ENCODE measurements at places on chromosomes 12 and 14.

DNA sequence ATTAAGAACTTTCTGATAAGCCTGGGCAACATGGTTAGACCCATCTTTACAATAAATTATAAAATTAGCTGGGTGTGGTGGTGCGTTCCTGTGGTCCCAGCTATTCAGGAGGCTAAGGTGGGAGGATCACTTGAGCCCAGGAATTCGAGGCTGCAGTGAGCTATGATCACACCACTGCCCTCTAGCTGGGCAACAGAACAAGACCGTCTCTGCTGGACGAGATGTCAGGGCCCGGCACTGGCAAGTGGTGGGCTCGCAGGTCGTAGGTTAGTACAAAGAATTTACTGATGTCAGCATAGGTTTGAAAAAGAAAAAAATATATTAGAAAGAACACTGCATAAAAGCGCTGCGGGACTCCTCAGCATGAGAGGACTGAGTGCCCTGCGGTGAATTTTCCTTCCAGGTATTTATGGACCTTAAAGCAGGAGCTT, 15.7 kb upstream of the VSIG10 start:
- no peak for DNase-seq

- DNase-seq: no peak
Measured at GRCh38 chr12:19154686-19155085, 25.2 kb downstream of the PLEKHA5 start.

DNA sequence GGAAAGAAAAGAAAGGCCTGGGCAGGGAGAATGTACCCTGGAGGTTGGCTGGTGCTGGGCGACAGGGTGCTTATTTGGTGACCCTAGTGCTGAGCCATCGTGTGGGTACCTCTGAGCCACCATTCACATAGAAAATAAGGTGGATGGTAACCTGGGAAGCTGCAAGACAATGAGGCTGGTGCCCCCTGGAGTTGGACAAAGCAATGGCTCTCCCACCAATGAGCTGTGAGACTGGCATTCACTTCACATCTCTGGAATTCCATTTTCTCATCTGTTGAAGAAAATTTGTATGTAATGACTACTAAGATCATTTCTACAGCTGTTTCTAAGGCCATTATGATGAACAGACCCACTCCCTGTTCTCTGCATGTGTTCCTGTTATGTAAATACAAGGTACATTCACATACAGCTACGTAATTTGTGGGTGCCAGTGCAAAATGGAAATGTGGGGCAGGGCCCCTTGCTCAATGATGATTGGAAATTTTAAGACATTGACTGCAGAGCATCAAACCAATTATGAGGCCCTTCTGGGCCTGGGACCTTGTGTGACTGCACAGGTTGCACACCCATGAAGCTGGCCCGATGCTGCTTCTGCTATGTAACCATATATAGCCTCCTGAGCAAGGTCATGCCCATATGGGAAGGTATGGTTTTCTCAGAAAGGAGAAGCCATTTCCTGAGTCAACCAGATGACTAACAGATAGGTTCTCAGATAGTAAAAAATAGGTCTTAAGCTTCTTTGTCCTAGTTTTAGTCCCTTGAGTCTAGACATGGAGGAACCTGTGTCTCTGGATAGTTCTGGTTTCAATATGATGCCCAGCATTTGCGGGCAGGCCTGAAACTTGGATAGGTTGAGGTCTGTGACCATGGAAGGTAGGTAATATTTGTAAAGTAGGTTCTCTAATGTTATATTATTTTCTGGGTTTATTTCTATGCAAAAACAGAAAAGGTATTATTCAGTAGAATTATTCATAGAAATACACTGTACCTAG, 63.4 kb upstream of the IGF1 start:
- no peak for DNase-seq

- DNase-seq: no peak
Measured at GRCh38 chr12:56126732-56127239, 1.3 kb upstream of the ESYT1 start.

DNA sequence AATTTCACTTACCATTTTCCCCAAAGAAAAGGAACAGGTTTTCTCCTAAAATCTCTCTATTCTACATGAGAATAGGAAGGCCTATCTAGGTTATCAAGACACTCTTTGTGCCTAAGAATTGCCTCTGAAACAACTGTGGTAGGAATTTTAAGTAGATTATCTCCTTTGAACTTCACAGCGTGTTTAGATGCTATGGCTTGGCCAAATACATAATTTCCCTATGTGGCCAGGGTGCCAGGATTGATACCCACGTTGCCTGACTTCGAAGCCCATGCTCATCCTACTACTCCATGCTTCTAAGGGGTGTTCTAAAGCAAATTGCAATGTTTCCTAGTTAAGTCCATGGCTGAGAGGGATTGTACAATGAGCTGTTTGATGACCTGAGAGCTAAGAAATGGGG, 241.5 kb upstream of the FBXO33 start:
- DNase-seq: no peak

GRCh38 chr14:27372771-27373170, 774.9 kb upstream of the NOVA1 start:
- DNase-seq: no peak

DNA sequence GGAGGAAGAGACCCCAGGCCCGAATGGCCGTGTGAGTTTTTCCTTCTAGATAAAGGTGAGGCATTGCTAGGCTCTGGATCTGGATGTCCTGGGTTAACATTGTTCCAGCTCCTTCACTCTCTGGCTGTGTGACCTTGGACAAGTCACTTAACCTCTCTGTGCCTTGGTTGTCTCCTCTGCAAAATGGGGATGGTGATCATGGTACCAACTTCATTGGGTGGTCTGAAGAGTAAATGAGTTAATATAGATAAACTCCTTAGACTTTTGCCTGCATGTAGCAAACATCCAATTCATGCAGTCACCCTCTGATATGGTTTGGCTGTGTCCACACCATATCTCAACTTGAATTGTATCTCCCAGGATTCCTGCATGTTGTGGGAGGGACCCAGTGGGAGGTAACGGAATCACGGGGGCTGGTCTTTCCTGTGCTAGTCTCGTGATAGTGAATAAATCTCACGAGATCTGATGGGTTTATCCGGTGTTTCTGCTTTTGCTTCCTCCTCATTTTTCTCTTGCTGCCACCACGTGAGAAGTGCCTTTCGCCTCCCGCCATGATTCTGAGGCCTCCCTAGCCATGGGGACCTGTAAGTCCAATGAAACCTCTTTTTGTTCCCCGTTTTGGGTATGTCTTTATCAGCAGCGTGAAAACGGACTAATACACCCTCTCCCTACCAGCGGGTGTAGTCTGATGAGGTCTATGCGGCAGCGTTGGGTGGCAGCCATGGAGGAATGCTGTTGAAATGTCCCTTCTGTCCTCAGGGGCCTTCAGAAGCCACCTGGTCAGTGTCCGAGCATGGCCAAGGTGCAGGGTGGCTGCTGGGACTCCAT, 256.1 kb downstream of the GLT1D1 start:
- DNase-seq: no peak

DNA sequence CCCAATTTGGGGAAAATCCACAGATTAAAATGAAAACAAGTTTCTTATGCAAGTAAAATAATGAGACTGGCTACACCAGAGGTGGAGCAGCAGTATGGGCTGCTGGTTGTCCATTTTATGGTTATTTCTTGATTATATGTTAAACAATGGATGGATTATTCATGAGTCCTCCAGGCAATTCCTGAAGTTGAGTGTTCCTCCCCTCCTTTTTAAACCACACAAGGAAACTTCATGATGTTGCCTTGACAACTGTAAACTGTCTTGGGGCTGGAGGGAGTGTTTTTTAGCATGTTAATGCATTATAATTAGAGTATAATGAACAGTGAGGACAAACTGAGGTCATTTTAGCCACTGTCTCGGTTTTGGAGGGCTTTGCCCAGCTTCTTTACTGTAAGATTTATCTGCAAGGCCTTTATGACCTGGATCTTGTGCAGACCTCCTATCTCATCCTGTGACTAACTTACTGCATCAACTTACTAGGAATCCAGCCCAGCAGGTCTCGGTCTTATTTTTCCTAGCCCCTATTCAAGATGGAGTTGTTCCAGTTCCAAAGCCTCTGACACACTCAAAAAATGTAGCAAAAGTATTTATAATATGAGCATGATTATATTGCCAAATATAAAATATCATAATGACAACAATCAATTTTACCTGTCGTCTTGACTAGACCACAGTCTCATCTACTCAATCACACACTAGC, 534.0 kb downstream of the TMEM121 start:
- DNase-seq: no peak

DNA sequence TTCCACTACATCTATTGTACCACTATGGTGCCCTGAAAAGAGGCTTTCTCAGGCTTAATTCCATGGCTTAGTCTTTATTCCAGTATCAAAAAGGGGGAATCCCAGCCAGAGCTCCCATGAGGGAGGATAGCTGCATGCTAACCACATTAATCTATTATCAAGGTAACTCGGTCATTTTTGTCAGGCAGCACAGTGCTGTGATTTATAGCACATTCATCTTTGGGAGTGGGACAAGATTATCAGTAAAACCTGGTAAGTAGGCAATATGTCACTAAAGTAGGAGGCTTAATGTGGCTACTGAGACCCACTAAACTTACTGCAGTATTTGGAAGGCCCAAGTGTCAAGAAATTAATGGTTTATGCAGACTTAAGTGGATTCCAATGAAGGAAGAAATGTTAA, 58.9 kb downstream of the DAD1 start:
- no peak for DNase-seq

DNA sequence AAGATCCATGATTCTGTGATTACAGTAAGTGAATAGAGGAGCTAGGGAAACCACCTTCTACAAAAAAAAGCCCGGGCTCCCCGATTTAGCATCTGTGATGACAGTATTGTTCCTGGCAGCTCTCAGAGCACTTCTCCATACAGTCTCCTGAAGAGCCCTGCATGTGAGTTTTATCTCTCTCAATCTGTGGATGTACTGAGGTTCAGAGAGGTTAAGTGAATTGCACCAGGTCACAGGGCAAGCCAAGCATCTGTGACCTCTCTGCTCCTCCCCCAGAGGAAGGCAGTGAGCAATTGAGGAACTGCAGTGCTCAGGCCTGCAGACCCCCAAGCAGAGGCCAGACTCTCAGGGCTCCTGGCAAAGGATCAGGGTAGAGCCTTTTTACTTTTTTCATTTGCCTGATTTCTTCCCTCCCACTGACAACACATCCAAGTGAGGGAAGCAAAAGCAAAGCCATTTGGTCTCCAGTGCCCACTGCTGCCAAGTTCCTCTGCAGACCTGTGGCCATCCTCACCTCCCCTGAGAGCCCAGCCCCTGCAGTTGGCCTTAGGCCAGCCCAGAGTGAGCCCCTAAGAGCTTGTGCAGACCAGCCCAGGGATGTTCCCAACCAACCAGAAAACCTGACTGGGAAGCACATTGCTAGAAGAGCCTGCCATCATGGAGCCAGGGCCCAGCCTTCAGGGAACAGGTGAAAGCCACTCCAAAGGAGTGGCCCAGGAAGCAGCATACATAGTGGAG, 47.6 kb upstream of the PNMA1 start:
- no peak for DNase-seq

DNA sequence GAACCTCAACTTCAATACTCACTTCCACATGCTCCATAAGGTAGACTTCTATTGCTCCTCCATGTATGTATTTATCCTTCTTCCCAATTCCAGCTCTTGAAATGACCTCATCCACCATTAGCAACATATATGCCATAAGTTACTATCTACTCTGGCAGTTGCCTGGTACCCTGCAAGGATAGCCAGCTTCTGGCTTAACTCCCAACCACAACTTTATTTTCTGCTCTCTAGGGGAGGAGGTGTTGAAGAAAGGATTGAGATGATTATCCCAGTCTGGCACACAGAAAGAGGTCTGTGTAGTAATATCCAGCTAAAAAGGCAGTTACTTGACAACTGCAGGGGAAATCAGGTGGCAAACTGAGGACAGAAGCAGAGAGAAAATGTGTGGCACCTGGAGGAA, 71.5 kb upstream of the MDM1 start:
- DNase-seq: no peak

GRCh38 chr12:97753332-97753731, 290.7 kb downstream of the RMST start:
- DNase-seq: no peak

GRCh38 chr12:50059440-50060119, 2.2 kb downstream of the ASIC1 start:
- DNase-seq: peak; percentile 55

- DNase-seq: peak; percentile 30
Measured at GRCh38 chr12:107884769-107885694, 110.5 kb downstream of the ASCL4 start.

GRCh38 chr14:76514213-76514998, 138.5 kb downstream of the ESRRB start:
- DNase-seq: no peak

DNA sequence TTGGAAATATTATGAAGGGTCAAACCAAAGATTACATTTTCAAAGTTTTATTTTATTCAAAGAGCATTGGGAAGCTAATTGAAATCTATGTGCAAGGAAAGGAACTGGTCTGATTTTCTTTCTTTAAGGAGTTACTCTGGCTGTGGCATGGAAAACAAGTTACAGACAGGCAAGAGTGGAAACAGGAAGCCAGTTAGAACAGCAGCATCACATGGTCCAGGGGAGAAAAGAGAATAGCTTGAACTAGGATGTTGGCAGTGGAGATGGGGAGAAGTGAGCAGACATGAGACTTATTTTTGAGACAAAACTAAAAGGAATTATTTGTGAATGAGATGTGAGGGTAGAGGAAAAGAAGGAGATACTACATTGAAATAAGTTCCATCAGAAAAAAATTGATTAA, 3.4 kb downstream of the OR11G2 start:
- no peak for DNase-seq

All from activated T-cell treated with anti-CD3 and anti-CD28 coated beads for 48 hours (primary cell).